ENCODE measurements at places on chromosomes 7 and 10.

DNA sequence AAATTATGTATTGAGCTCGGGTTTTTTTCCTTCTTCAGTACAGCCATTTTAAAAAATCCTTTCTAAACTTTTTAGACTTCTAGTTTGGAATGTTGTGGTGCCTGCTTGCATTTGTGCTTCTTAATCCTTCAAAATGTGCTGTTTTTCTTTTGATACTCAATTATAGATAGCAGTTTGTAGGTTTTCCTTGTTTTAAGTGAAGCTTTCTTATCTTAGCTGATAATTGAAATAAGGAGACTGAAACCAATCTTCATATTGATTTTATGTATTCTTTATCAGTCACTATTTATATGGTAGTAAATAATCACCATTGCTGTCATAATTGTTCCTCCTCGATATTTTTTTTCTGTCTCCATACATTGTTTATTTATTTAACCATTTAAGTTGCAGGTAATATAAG lies 56.6 kb downstream of the TAF3 start:
- no peak for DNase-seq

DNA sequence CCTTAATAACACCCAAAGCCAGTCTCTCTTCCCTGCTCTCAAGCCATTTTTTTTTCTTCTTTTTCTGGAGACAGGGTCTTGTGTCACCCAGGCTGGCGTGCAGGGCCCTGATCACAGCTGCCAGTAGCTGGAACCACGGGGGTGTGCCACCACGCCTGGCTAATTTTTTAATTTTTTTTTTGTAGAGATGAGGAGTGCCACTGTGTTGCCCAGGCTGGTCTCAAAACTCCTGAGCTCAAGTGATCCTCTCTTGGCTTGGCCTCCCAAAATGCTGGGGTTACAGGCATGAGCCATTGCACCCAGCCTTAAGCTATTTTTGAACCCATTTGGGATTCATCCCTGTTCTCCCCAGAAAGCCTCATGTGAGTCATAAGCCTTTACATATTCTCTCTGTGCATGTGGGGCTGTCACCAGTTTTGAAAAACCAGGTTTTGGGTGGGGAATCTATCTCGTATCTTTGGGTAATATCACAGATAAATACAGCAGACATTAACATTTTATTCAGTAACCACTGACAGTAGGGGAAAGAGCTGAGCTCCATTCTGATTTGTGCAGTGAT lies 15.5 kb downstream of the ZNF487 start:
- no peak for DNase-seq

DNA sequence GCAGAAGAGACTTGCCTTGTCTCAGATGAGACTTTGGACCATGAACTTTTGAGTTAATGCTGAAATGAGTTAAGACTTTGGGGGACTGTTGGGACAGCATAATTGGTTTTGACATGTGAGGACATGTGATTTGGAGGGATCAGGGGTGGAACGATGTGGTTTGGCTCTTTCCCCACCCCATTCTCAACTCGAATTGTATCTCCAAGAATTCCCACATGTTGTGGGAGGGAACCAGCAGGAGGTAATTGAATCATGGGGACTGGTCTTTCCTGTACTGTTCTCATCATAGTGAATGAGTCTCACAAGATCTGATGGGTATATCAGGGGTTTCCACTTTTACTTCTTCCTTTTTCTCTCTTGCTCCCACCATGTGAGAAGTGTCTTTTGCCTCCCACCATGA lies 229.7 kb upstream of the KCND2 start:
- DNase-seq, result no peak

DNA sequence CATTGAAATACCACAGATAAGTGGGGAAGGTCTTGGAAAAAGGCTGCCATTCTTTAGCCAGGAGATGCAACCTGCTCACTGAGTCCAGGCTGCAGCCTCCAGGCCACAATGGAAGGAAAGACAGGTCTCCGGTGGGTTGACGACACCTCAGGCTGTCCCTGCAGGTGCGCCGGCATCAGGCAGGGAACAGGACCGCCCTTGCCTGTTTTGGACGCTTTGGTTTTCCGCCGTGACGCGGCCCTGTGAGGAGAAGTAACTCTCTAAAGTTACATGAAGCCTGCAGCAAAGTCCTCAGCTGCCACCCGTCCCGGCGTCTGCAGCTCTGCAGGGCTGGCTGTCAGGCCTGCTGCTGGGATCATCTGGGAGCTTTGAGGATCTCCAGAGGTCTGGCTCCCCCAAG lies 147.0 kb downstream of the WDR37 start:
- no peak for DNase-seq

GRCh38 chr7:77276120-77276519 lies 76.5 kb upstream of the FGL2 start:
- no peak for DNase-seq

DNA sequence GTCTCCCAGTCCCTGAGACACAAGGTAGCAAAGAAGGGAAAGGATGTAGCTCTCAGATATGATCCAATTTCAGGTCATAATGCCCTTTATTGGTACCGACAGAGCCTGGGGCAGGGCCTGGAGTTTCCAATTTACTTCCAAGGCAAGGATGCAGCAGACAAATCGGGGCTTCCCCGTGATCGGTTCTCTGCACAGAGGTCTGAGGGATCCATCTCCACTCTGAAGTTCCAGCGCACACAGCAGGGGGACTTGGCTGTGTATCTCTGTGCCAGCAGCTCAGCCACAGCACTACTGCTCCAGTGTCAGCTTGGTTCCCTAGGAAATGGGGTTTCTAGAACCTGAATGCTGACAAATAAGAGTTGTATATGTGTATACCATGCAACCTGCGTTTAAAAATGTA lies 74.6 kb upstream of the PRSS58 start:
- no peak for DNase-seq

- DNase-seq, result no peak
These were observed 6.6 kb upstream of the ZYX start for GRCh38 chr7:143374561-143374960.

DNA sequence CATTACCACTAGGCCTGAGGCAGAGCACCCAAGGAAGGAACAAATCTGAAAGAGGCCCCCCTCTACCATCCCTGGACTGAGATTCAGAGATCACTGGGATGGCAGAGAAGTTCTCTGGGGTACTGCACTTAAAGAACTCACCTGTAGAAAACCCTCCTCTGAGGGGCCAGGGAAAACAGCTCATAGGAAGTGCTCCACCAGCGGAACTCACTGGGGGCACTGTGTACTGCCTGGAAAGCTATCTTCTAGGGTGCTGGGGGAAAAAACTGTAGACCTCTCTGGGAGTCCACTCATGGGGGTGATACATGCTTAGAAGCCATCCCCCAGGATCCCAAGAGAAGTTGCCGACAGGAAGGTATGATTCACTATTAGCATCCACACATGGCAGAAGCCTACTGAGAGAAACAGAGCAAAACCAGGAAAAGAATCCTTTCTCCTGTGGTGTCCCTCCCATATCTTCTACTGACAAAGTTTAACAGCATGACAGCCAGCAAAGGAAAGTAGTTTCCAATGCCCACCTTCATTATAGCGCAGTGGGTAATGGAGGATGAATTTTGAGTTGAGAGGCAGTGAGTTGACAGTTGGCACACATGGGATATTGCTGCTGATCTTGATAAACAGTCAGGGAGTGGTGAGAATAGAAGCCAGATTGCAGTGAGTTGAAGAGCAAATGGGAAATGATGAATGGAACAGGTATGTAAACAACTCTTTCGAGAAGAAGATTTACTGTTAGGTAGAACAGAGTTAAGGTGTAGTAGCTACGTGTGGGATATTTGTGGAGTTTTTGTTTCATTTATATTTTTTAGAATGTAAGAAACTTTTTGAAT lies 20.9 kb downstream of the ANKIB1 start:
- no peak for DNase-seq

DNA sequence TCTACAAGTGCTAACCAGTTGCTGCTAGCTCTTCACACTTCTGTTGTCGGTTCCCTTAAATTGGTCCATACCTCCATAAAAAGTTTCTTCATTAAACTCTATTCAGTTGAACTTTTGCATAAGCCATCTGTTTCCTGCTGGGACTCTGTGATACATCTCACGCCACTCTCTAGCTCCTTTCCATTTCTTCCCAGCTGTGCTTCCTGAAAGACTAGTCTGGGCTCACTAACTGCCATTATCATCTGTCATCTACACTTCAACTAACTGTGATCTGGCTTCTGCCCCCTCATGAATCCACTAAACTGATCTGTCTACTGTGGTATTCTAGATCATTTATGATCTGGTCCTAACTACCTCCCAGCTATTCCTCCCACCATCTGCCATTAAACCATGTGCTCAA lies 78.3 kb downstream of the ELAPOR2 start:
- no peak for DNase-seq

DNA sequence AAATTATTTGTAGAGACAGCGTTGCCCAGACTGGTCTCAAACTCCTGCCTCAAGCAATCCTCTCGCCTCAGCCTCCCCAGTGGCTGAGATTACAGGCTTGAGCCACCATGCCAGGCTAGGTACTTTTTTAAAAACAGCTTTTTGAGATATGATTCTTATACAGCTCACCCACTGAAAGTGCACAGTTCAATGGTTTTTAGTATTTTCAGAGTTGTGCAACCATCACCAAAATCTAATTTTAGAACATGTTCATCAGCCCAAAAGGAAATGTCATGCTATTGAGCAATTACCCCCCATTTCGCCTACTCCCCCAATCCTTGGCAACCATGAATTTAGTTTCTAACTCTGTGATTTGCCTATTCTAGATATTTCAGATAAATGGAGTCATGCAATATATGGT lies 73.7 kb downstream of the EVX1 start:
- peak; percentile 27 for DNase-seq

GRCh38 chr7:51229106-51229537 lies 87.5 kb downstream of the COBL start:
- no peak for DNase-seq

- DNase-seq, result no peak
These were observed 72.0 kb downstream of the KMT2C start for GRCh38 chr7:152363798-152364197.

DNA sequence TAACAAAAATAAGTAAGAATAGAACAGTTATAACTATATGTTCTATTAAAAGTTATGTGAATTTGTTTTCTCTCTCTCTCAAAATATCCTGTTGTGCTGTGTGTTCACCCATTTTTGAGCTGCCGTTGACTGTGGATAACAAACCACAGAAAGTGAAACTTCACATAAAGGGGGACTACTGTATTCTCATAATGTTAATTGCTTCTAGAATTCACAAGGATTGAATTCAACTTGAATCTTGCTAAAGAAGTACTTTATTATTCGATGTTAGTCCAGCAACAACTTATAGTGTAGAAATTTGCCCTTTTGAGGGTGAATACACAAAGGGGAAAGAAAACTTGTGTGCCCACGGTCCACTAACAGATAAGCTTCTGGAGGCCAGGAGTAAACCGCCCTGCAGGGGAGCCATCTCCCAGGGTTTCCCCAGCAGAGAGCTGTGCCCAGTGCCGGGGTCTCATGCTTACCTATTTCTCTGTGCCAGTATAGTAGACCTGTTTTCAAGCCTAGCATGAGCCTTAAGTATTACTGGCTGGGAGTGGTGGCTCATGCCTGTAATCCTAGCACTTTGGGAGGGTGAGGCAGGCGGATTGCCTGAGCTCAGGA lies 87.1 kb downstream of the KAT6B start:
- DNase-seq, result no peak

- no peak for DNase-seq
These were observed 396.6 kb upstream of the KLF6 start for GRCh38 chr10:4181621-4182049.

DNA sequence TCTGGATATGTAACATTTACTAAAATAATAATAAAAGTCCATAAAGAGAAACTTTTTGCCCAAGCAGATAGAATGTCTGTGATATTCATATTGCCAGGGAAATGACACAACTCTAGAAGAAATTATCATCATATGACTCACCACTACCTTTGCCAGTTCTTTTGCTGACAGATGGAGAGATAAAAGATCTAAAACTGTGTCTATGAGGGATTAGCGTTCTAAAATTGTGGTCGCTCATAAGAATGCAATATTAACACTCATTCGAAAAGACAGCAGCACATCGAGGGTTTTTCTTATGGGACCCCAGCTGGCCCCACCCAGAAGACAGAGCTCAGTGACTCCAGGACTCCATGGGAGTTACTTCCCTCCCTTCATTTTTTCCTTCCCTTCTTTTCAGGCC lies 16.6 kb upstream of the LANCL2 start:
- no peak for DNase-seq
